ENCODE measurements at places on chromosomes 3 and 15. TPM values are rescaled to one million over a fixed set of nuclear protein-coding genes. Genes with fewer than 3 reads are reported as not detected.

Gene IL16
- polyA plus RNA-seq, result 6.1 TPM

Gene CILP
- polyA plus RNA-seq, result 2.8 TPM

- DNase-seq, result peak; percentile 18
These were observed 31.5 kb upstream of the RPS17 start for GRCh38 chr15:82571722-82572222.

- DNase-seq, result no peak
These were observed 79.4 kb upstream of the PRR23E start for GRCh38 chr3:127113571-127113891.

GRCh38 chr3:123378409-123378915 is 70.4 kb downstream of the ADCY5 start:
- DNase-seq, result no peak

DNA sequence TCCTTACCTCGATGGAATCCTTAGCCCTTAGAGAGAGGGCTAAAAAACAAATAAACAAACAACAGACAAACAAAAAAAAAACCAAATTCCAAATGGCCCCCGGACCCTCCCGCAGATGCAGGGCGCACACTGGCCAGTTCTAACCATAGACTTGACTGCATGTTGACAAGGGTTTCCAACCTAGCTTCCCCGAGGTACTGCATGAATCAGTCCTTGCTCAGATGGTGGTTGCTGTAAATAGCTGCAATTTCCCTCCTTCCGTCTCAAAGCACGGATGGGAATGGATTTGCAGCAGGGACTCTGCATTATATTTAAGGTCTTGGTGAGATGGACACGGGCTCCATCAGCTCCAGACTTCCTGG is 162.8 kb downstream of the CD47 start:
- DNase-seq, result no peak

GRCh38 chr3:59728587-59728908 is 678.7 kb upstream of the CFAP20DC start:
- no peak for DNase-seq

GRCh38 chr3:55895897-55896566 is 408.9 kb upstream of the WNT5A start:
- no peak for DNase-seq

- no peak for DNase-seq
These were observed 411.7 kb downstream of the NAALADL2 start for GRCh38 chr3:175270866-175271265.

DNA sequence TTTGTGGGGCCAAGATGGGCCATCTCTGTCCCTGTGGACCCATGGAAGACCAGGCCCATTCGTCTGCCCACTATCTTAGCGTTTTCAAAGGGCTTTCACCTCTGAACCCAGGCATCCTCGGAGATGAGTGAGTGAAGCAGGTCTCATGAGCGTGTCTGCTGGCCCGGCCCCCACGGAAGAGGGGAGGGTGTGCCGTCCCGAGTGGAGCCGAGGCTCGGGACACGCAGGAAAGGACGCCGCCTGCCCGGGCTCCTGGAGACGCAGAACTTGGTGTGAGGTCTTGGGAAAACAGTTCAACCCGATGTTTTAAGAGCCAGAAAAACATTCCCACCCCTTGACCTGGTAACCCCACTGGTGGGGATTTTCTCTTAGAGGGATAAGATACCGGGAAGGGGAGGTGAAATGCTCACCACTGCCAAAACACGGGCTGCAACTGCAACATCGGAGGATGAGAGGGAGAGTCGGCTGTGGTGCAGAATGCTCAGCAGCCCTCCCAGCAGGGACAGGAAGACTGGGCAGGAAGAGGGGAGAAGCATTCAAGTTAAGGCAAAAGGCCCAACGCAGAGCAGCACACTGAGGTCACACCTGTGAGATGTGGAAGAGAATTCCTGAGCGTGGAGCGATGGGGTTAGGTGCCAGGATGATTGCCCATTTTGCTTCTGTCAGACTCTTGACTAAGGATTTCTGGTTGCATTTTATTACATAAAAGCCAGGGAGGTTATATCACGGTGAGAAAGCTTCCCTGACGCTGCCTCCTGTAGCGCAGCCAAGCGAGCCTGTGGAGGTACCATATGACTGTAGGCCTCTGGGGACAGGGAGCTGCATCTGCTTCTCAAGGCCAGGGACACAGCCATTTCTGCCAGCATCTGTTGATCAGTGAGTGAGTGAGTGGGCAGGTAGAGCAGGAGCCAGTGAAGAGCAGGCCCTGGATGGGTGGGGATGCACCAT is 14.1 kb upstream of the STAB1 start:
- no peak for DNase-seq
